ENCODE measurements at places on chromosomes 3 and 15.

DNA sequence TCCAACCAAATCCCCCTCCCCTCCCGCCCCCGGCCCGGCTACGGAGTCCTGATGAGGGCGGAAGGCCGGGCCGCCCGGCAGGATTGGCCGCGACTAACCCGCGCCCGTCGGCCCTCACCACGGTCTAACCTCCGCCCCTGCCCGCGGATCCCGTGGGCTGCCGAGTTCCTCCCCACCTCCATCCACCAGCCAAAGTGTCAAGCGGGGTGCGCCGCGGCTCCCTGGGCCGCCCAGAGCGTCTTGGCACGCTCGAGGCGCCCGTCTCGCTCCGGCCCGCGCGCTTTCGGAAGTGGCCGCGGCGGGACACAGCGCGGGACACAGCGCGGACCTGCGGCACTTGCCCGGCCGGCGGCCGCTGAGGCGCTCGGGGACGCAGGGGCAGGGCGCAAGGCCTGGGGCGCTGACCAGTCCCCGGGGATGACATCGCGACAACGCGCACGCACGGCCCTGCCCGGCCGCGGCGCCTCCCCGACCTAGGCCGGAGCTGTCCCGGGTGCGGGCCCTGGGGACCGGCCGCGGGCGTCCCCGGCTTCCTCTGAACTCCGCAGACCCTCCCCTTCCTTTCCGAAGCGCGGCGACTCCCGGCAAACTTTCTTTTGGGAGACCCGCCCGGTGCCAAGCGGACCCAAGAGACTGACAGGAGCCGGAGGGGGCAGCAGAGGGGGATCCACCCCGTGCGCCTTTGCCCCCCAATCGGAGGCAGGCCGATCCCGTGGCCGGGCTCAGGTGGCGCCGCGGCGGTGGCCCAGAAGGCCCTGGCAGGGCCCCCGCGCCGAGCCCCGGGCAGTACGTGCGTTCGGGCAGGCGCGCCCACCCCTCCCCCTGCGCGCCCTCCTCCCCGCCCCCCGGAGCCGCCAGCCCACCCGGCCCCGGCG is 112.8 kb upstream of the ICE2 start:
- DNase-seq: peak; percentile 55

GRCh38 chr3:194395212-194395611 is 3.9 kb downstream of the GP5 start:
- no peak for DNase-seq

GRCh38 chr15:32784581-32784980 is 66.8 kb downstream of the GREM1 start:
- no peak for DNase-seq

GRCh38 chr3:46468753-46469600 is 4.3 kb upstream of the LTF start:
- no peak for DNase-seq

DNA sequence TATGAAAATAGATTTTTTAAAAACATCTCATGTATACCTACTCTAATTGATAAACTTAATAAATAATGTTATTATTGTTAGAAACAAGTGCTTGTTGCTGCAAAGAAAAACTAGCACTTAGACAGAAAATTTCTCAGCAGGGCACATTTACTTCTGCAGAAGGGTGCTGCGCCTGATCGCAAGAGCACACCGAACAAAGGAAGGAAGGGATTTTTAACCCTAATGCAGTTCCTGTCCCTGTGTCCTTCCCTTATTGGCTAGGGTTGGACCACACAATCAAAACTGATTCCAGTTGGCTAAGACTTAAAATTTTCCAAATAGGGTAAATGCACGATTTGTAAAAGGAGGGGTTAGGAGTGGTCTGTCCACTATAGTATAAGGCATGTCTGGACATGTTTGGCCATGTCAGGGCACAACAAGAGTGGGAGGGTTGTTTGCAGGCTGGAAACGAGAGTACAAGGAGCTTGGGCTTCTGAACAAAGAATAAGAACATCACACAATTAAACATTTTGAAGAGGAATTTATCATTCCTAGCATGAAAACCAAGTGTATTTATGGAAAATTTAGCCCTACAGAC is 4.7 kb downstream of the DTWD1 start:
- no peak for DNase-seq

- DNase-seq: no peak
Measured at GRCh38 chr3:58355179-58355578, 22.5 kb downstream of the PXK start.

- DNase-seq: no peak
Measured at GRCh38 chr15:99110581-99111320, 5.9 kb downstream of the SYNM start.

DNA sequence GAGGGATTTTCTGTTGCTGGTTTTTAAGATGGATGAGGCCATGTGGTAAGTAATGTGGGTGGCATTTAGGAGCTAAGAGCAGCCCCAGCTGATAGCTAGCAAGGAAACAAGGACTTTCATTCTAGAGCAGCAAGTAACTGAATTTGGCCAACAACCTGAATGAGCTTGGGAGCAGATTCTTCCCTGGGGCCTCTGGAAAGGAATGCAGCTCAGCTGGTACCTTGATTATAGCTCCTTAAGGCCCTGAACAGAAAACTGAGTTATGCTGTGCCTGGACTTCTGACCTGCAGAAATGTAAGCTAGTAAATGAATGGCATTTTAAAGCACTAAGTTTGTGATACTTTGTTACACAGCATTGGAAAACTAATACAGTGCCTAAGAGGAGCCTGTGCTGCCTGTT is 565.5 kb downstream of the PDCD6IP start:
- no peak for DNase-seq

GRCh38 chr3:1798711-1799405 is 299.8 kb upstream of the CNTN4 start:
- no peak for DNase-seq

DNA sequence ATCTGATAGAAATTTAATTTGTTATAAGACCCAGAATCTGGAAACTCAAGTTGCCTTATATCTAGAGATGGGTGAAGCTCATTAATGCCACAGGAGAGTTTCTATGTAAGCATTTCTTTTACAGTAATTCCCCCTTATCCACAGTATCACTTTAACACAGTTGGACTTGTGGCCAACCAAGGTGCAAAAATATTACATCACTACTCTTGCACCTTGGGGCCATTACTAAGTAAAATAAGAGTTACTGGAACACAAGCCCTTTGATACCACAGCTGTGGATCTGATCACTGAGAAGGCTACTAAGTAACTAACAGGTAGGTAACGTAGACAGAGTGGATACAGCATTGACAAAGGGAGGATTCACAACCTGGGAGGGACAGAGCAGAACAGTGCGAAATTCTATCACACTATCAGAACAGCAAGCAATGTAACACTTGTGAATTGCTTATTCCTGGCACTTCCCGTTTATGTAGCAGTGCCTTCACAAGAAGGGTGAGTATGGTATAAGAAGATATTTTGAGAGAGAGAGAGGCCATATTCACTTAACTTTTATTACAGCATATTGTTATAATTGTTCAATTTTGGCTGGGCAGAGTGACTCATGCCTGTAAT is 33.9 kb upstream of the TOPBP1 start:
- DNase-seq: no peak

DNA sequence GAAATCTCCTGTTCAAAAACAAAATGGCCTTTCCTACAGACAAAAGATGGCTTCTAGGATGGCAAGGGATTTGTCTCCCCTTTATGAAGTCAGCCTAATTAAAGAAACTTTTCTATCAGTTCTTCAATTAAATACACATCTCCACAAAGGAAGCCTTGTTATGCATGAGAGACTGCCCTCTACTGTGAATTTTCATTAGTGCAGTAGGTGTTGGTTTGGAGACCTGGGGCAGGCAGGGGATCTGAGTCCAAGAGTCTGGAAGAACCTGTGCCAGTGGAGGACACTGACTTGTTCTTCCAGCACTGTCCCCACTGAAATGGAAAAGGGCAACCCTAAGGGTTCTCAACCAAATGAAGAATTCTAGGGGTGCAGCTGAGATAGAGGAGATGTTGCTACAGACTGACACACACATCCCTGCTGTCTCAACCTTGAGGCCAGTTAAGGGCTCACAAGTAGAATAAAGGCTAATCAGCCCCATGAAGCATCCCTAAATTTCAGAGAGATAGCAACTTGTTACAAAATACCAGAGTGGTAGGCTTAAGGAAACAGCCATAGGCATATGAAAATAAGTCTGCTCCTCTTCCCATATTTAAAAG is 174.0 kb upstream of the PRICKLE2 start:
- peak; percentile 64 for DNase-seq

DNA sequence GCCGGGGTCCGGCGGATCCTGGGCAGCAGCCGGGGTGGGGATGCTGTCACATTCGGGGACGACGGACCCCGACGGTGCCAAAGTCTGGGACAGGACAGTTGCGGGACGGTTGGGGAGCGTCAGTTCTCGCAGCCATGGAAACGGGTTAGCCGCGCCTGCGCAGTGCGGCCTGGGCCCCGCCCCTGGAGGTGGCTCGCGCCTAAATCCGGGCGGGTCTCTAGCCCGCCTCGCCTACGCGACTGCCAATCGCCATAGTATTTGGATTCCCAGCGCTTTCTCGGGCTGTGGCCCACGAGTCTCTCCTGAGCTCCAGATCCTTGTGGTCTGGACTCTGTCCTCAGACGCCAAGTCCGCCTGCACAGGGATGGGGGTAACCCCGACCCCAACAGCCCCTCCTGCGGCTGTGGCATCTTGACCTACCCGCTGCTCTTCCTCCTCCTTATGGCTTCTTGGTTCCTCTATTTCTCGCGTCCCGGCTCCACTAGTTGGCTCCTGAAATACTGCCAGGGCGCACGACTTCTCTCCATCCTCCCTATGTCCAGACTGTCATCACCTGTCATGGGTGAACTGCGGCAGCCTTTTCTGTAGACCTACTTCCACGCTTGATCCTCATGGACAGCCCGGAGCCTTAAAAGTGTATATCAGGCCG is at the start of gene ZMYND10:
TSS of gene ZMYND10 (minus strand) at position 147 of the 649 bp plus-strand sequence. CDS start 153 bp downstream, outside the sequence.
- DNase-seq: no peak

- no peak for DNase-seq
Measured at GRCh38 chr3:139528281-139528680, 11.3 kb downstream of the RBP1 start.

DNA sequence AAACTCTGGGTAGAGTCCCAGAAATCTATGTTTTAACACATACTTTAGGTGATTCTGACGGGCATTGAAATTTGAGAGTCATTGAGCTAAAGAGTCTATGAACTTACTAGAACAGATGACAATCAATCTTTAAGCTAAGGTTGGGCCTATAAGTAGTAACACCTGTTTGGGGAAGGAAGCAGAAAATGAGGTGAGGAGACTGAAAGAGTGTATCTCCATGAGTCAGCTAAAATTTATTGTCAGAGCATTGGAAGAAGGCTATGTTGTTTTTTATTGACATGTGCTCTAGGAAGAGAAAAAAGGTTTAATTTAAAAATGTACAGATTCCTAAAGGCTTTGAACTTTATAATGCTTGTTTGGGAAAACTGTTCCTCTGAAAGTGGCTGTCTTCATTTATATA is 42.9 kb downstream of the TPRG1 start:
- DNase-seq: no peak

DNA sequence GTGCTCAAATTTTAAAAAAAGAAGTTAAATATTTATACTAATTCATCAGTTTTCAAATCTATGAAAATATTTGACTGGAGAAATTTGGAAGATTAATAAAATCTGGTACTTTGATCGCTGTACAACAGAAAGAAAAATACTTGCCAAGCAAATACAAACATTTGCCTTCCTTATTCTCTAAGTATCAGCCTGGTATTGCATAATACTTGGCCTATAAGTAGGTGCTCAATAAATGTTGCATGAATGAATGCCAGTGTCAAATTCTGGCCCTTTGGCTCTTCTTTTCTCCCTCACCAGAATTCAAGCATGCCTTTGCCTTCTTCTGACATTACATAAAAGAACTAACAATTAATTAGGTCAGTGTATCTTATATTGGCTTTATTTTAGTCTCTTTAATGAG is 601.7 kb upstream of the GBE1 start:
- no peak for DNase-seq

- no peak for DNase-seq
Measured at GRCh38 chr15:99385005-99385669, 133.9 kb downstream of the LRRC28 start.

- DNase-seq: no peak
Measured at GRCh38 chr15:46293550-46293949, 658.7 kb downstream of the SQOR start.

DNA sequence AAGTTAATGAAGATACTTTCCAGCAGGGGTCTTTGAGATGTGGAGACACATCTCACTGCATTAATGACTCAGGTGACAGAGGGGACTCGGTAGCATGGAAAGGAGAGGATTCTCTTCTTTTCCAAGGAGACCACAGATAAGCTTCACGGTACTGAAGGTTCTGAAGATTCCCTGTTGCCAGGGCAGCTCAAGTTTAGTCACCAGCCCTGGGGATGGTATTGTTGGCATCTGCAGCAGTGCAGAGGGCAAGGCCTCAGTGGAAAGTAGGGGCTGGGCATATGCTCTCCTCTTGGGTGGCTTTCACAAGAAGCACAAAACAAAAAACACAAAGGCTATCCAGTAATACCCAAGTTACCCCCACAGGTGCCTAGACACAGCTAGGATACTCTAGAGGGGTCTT is 38.0 kb upstream of the MRPL3 start:
- DNase-seq: no peak

DNA sequence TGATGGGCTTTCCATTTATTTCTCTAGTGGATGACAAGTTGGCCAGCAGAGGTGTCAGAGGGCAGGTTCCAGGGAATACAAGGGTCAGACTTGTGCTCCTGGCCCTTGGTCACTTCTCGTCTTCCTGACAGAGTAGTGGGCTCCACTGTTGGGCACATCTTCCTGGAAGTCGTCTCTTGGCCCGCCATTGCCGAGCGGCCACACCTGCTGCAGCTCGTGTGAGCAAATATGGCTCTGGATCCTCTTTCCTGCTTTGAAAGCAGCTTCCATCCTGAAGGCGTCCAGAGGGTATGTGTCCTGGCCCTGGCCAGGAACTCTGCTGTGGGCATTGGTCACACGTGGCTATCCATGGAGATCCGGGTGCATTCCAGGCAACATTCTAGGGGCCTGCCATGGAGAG is 100.2 kb downstream of the SNRPN start:
- no peak for DNase-seq

DNA sequence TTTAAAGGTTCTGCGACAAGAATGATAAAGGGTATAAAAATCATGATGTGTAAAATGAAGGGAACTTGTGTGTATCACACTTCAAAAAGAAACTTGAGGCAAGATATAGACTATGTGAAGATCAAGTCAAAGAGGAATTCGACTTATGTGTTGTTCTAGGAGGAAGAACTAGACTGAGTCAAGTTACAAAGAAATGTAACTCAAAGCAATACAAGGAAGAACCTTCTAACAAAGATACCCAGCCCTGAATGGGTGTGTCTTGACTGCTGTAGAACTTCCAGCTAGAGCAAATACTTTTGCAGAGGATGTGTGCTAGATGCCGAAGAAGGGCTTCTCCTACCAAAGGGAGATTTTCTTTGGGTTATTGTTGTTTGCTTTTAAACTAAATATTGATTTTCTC is 2.4 kb downstream of the SLC49A4 start:
- no peak for DNase-seq

GRCh38 chr3:54822206-54822605 is 105.7 kb downstream of the LRTM1 start:
- DNase-seq: peak; percentile 41

All from right lung (tissue), 10 donors.